ENCODE measurements at places on chromosomes 2 and 18.

GRCh38 chr2:105712166-105712915 is 32.4 kb upstream of the NCK2 start:
- DNase-seq, result no peak

DNA sequence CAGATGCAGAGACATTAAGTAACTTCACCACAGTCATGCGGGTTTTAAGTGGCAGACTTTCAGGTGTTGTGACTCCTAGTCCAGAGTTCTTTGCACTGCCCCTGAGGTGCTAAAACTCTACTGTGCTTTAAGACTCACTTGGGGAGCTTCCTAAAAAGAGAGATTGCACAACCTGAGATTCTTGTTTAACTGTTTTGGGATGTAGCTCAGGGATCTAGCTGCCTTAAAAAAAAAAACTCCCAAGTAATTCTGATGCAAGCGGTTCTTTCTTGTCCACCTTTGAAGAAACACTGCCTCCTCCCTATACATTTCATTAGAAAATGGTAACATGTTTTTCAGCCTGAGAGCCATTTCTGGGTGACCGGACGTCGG is 13.0 kb downstream of the IL37 start:
- no peak for DNase-seq

- DNase-seq, result no peak
These were observed 222.1 kb downstream of the ANKRD30B start for GRCh38 chr18:14970027-14970426.

GRCh38 chr2:224749136-224749535 is 33.0 kb upstream of the CCDC195 start:
- no peak for DNase-seq

- no peak for DNase-seq
These were observed 1.2 kb downstream of the KCNG2 start for GRCh38 chr18:79798999-79799370.

GRCh38 chr2:162581959-162582798 is 238.2 kb downstream of the GCA start:
- no peak for DNase-seq

- no peak for DNase-seq
These were observed 52.1 kb upstream of the EPB41L5 start for GRCh38 chr2:119960821-119961220.

- DNase-seq, result no peak
These were observed 100.6 kb downstream of the SMAD2 start for GRCh38 chr18:47829831-47830230.

- DNase-seq, result no peak
These were observed 457.2 kb upstream of the TRIB2 start for GRCh38 chr2:12259493-12259892.

GRCh38 chr2:46521215-46521683 is 41.9 kb downstream of the TMEM247 start:
- peak; percentile 23 for DNase-seq

GRCh38 chr2:221461901-221462300 is 110.2 kb downstream of the EPHA4 start:
- DNase-seq, result no peak

DNA sequence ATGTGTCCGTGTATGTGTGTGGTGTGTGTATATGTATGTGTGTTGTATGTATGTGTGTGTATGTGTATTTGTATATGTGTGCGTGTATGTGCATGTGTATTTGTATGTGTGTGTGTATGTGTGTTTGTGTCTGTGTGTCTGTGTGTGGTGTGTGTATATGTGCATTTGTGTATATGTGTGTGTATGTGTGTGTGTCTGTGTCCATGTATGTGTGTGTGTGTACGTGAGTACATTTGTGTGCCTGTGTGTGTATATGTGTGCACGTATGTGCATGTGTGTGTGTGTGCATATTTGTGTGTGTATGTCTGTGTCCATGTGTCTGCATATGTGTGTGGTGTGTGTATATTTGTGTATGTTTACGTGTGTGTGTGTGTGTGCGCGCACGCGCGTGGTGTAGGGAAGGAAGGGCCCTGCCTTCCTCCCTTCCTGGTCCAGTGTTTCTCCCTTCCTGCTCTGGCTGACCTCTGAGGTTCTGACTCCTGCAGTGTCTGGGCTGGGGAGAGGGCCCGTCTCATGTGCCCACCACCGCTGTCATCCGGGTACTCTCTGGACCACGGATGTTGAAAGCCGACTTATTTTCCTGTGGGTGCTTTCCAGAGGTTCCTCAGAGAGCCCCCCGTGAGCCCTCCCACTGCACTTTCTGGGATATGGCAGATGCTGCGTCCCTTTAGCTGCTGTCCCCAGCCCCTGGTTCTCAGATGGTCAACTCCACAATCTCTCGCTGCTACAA is 209.5 kb downstream of the DYSF start:
- DNase-seq, result no peak

DNA sequence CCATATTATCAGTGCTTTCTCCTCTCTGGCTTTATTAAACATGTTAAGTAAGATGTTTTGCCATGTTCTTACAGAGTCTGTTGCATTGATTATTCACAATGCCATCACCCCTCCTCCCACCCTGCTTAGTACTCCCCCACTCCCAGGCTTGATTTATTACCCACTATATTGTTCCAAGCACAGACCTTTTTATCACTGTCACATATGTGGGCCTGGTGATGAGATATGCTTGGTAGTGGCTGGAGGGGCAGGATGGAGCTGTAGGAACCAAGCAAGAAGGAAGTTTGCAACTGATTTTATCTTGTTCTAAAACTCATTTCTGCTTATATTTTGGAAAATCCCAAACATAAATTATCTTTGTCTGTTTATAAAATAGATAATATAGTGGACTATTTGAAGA is 748.2 kb upstream of the CELF4 start:
- DNase-seq, result no peak

DNA sequence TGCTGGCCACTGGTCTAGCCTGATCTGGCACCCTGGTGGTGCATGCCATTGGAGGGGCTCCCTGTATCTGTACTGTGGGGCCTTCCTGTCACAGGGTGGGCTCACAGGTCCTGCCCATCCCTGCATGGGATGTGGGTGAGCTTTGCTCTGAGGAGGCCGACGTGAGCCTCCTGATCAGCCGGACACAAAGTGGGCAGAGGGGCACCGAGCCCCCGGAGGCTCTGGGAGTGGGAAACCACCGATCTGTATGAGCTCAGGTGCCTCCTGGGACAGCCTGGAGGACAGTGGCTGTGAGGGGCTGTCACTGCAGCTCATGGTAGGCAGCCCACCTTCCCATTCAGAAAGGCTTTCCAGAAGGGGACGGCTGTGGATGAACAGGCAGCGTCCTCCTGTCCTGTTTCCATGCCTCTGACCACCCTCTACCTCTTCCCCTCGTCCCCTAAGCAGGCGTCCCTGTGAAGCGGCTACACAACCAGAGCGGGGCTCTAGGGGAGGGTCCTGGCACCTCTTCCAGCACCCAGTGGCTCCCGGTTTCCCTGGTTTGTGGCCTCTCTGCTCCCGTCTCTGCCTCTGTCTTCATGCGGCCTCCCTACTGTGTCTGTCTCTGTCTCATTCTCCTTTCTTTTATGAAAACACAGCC is 112.5 kb upstream of the OTOS start:
- no peak for DNase-seq

DNA sequence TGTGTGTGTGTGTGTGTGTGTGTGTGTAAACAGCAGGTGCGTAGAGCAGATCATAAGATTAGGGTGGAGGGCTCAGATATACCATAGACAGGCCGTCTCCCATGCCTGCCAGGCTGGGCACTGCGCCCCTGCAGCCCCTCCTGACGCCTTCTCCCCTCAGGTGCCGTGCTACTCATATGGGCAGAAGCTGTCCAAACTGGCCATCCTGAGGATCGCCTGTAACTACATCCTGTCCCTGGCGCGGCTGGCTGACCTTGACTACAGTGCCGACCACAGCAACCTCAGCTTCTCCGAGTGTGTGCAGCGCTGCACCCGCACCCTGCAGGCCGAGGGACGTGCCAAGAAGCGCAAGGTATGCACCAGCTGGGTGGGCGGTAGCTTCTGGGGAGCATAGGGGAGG is 10.0 kb downstream of the ATOH8 start:
- no peak for DNase-seq

- no peak for DNase-seq
These were observed 535.7 kb upstream of the ZEB2 start for GRCh38 chr2:145055651-145056050.

- no peak for DNase-seq
These were observed 7.1 kb downstream of the ANO7 start for GRCh38 chr2:241195506-241196130.

GRCh38 chr18:35408843-35409261 is 31.7 kb upstream of the ZNF396 start:
- no peak for DNase-seq

Measured in CD4-positive, alpha-beta T cell treated with Interferon gamma for 1 hour (primary cell).